Pancreas (tissue), 10 donors: ENCODE measurements at places on chromosomes 4 and X. TPM values are rescaled to one million over a fixed set of nuclear protein-coding genes. Genes with fewer than 3 reads are reported as not detected.

PIR gene
- 1.1 TPM for total RNA-seq

COX7B2 gene
- not detected for total RNA-seq

CPE gene
- 42.4 TPM for total RNA-seq

MAGEA8 gene
- not detected for total RNA-seq

CABS1 gene
- total RNA-seq: not detected

CCDC110 gene
- total RNA-seq: 20.8 TPM

PNMA6A gene
- 1.0 TPM for total RNA-seq

RTL5 gene
- total RNA-seq: 0.75 TPM

CXCL6 gene
- total RNA-seq: 65.6 TPM

ZAR1 gene
- total RNA-seq: not detected

UGT2A1 gene
- total RNA-seq: not detected

PDGFRA gene
- total RNA-seq: 8.2 TPM

UNC5C gene
- 0.16 TPM for total RNA-seq

GRCh38 chr4:138567696-138568095 lies 325.5 kb upstream of the SLC7A11 start:
- no peak for DNase-seq

DNA sequence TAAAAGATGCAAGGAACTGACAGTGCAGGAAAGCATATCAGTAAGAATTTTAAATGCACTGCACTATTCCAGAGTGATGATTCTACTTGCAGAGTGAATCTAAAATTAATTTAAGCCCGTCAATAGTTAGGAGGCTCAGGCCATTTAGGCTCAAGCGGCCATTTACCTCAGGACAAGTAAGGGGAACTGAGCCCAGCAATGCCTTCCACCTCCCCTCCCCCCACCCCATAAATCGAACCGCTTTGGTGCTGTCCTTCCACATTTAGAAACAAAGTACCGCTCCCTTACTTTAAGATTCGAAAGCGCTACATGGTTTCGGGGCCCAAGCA lies 665 bp downstream of the RBM41 start:
- DNase-seq: no peak

- DNase-seq: no peak
These were observed 1403.5 kb upstream of the PABPC4L start for GRCh38 chr4:135605076-135605475.

DNA sequence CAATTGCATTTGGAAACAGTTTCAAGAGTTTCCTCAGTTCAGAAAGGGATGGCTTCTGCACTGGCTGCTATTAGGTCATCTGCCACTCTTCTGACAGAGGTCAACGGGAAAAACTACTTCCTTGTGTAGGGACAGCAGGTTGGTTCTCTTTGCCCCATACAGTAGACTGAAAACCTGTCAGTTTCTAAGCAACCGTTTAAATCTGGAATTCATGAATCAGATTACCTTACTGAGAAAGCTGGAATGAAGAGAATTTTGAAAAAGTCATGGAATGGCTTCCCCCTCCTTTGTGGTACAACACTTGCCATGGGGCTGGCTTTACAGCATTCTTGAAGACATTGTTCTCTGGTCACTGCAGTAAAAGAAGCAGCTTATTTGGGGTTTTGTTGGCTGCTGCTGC lies 240.3 kb downstream of the IL1RAPL2 start:
- DNase-seq: no peak

DNA sequence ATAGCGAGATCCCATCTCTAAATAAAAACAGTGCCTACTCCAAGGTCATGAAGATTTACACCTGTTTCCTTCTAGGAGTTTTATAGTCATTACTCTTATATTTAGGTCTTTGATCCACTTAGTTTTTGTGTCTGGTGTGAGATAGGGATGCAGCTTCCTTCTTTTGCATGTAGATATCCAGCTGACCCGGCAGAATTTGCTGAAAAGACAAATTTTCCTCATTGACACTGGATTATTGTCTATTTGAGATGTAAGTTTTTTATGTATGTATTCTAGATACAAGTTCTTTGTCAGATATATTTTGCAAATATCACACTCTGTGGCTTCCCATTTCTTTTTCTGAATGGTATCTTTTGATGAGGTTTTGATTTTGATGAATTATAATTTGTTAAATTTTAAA lies 85.4 kb downstream of the RFC1 start:
- no peak for DNase-seq

- no peak for DNase-seq
These were observed 632.4 kb upstream of the ZFP42 start for GRCh38 chr4:187362937-187363857.

DNA sequence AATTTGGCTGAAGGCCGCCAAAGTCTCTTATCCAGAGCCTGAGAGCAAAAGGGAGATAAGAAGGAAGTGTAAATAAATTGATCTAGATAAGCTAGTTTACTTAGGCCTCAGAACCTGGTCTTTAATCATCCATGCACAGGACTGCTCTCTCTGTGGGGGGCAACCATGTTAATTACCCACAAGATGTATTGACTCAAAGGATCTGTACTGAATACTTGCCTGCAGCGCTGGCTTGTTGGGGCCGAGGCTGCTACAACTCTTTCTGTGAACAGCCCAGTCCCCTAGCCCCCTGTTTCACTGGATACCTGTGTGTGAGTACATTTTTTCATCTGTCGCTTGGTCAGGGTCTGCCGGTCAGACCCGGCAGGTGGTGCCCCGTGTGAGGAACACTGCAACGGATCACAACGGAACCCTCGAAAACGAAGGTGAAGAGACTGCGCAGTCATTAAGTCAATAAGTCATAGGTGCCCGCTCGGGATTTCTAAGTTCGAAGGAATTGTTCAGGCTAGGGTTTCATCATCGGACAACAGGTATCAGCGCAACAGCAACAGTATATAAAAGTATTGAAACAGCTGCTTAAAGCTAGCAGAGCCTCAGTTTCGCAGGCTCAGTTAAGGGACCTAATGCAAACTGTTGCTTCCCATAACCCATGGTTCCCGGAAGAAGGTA lies 8.3 kb downstream of the MAGEA11 start:
- peak; percentile 10 for DNase-seq

DNA sequence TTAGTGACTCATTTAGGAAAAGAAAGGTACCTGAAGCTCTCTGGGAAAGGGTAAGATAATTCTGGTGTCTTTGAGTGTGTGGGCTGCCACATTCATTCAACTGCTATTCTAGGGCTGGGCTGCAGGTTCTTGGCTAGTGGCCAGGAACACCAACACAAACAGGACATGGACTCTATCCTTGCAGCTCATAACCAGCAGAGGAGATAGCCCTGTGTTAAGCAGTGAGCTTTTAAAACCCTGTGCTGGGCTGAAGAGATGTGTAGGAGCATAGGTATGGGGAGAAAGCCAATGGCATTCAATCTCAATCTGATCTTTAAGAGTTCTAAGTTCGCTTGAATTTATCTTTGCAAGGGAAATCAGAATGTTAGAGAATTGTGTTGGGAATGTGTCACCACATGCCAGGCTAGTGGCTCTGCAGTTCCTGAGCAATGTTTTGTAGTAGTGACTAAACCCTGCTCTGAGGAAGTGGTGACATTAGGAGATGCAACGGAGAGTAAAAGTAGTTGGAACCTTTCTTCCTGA lies 39.2 kb downstream of the SGMS2 start:
- DNase-seq: no peak

GRCh38 chr4:39655211-39655610 lies 16.5 kb upstream of the SMIM14 start:
- no peak for DNase-seq

DNA sequence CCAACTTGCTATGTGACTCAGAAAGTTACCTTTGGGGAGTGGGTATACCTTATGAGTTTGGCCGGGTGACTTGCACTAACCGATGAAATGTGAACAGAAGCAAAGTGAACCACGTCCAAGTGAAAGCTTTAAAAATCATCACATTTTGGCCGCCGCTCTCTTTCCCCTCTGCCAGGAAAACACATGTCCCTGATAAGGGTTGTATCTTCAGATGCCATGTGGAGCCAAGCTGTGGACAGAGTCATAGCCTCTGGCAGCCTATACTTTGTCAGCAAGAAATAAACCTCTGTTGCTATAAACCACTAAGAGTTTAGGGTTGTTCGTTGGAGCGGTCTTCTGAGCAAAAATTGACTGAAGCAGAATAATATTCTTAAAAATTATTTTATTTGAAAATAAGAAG lies 92.3 kb downstream of the PRDM5 start:
- no peak for DNase-seq

- no peak for DNase-seq
These were observed 46.5 kb downstream of the RFC1 start for GRCh38 chr4:39319676-39320075.

GRCh38 chr4:8817813-8818062 lies 53.9 kb downstream of the HMX1 start:
- peak; percentile 60 for DNase-seq

- DNase-seq: no peak
These were observed 15.4 kb downstream of the IQSEC2 start for GRCh38 chrX:53265771-53266574.

DNA sequence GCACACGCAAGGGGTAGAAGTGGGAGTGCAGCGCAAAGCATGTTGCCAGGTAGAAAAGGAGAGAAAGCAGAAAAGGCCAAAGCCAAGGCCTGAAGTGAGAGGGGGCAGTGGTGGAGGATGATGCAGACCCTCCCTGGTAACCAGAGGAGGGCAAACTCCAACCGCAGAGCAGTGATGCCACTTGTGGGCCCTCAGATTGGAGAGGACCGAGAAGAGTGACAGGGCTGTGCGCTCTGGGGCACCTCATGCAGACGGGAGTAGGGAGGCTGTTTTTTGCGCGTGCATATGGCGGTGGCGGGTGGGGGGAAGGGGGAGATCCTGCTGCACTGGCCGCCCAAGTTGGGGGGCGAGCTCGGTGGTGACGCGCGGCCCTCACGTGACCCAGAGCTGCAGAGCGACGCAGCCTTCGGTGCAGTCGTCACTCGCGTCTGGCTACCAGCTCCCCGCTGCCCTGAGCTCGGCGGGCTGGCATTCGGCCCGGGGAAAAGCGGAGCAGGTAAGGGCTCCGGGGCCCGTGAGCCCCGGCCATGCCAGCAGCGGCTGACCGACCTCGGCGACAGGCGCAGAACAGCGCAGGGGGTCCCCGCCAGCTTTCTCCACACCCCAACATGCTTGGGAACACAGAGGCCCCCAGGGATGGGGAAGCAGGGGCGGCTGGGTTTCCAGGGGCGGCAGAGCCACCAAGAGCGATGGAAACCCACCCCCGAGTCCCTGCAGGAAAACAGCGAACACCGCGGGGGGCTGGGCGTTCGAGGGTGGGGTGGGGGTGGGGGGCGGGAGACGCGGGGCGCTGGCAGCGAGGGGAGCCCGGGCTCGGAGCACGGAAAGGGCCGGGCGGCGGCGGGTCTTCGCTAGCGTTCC lies at the start of gene BEX3:
Gene BEX3, plus strand, starts transcription at position 421 of the 861 bp plus-strand sequence. CDS start 984 bp downstream, outside the sequence.
- peak; percentile 55 for DNase-seq

DNA sequence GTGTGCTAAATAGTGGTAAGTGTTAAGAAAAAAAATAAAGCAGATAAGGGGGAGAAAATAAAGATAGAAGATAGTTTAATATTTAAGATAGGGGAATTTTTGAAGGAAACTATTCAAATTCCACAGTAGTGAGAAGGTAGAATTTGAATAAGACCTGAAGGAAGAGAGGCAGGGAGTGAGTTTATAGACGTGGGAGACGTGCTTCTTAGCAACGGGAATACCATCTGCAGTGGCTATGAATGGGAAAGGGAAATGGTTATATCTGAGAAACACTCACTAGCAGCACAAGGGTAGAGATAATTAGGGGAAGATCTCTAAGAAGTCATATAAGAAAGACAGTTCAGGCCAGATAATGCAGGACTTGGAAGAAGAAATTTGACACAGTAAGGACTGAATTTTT lies 854.5 kb upstream of the EPHA5 start:
- DNase-seq: no peak

DNA sequence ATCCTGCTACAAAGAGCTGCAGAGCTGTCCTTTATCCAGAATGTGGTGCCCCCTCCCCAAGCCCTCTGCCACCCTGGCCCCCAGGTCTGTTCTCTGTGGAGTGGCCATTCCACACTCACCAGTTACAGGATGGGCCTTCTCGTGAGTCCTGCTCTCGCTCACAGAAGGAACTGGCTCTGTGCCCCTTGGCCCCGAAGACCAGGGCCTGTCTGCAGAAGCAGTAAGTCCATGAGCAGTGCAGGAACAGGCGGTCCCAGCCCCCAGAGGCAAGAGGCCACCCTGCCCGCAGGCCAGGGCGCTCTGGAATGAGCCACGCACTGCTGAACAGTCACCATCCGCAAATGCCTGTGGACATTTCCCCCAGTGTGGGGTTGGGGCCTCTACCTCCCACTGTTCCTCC lies 92.2 kb downstream of the DCTD start:
- DNase-seq: no peak

DNA sequence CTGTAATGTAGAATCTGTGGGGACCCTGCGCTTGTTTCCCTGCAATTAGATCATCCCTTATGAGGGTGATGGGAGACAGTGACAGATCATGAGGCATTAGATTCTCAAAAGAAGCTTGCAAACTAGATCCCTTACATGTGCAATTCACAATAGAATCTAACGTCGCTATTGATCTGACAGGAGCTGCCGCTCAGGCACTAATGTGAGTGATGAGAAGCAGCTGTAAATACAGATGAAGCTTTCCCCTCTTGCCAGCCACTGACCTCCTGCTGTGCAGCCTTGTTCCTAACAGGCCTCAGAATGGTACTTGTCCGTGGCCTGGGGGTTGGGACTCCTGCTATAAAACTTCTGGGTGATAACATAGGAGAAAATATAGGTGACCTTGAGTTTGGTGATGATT lies 1076.8 kb downstream of the PDHA2 start:
- DNase-seq: no peak

DNA sequence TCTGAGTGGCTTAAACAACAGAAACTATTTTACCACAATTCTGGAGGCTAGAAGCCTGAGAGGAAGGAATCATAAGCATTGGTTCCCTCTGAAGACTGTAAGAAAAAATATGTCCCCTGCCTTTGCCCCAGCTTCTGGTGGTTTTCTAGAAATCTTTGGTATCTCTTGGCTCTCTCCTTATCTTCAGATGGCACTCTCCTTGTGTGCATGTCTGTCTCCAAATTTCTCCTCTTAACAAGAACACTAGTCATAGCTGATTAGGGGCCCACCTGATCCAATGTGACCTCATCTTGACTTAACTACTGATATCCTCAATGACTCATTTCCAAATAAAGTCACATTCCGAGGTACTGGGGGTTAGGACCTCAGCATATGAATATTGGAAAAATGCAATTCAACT lies 635.0 kb upstream of the NR3C2 start:
- no peak for DNase-seq

- DNase-seq: no peak
These were observed 112.1 kb downstream of the DHRSX start for GRCh38 chrX:2388669-2389068.

- no peak for DNase-seq
These were observed 111.5 kb downstream of the AFAP1 start for GRCh38 chr4:7828011-7828720.
